ENCODE measurements at places on chromosomes 4 and X.

DNA sequence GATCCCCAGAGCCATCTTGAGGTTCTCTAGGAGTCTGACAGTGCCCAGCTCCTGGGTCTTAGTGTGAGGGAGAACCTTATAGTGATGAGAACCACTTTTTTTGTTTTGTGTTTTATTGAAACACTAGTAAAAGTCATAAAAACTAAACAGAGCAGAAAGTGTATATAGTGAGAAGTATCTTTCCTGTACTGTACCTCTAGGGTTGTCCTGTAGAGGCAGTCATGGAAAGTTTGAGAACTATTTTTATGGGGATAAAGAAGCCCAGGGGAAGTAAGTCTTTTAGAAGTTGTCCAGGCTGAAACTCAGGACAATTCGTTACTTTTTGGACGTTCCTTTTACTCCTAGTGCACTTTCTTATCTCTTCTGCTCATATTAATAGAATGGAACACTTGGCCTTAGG is 40.9 kb downstream of the ADH5 start:
- no peak for DNase-seq

DNA sequence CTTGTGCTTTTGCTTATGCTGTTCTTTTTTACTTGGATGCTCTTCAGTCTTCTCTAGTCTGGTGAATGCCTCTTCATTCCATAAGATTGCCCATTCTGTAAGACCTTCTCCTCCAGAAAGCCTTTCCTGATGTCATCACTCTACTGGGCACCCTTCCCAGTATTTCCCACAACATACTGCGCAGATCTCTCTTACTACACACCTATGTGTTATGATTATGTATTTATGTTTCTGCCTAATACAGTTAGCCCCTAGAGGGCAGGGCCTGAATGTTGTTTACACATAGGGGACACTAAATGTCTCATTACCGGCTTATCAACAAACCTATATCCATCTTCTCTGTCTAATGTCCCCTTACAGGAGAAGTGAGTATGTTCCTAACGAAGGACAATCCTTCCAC is 21.1 kb downstream of the AIFM1 start:
- no peak for DNase-seq

GRCh38 chr4:1239141-1239949 is 9.6 kb downstream of the CTBP1 start:
- no peak for DNase-seq

GRCh38 chrX:107716118-107716684 is 59.4 kb downstream of the TSC22D3 start:
- no peak for DNase-seq

DNA sequence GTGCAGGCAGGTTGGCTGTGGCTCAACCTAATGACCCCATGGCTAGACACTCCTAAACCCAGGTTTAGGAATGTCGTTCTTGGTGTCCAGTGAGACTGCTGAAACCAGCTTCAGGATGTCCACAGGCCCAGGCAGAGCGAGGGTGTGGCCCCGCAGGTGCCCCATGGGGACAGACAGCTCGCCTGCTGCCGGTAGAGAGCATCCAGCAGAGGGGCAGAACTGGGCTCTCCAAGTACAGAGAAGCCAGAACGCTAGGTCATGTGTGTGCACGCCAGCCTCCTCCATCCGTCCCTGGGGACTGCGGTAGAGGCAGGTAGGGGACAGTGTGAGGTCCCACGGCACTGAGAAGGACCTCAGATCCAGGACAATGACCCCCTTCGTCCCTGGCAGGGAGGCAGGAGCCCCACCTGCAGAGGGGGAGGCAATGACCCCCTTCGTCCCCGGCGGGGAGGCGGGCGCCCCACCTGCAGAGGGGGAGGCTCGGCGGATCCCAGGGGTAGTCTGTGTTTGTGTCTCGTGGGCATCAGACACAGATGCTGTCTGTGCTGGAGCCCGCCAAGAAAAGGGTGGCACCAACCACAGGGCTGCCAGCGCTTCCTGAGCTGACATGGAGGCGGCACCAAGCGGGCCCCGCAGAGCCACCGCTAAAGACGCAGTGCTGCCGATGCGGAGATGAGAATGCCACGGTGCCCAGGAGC is 118.4 kb downstream of the FAM53A start:
- no peak for DNase-seq

DNA sequence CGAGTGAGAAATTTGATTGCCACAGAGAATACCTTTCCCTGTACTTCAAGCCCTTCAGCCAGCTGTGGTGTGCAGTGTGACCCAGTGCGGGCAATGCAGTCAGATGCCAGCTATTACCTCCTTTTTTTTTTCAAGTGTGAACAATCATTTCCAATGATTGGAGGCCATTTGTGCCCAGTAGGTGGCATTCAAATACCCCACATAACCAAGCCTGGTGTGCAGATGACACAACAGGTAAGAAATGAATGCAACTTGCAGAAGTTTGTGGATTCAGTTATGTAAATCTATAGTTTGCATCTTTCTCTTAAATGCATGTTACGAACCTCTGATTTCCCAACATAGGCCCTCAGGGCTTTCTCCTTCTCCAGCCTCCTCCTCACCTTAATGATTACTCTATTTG is 98.0 kb downstream of the CLCN4 start:
- no peak for DNase-seq

DNA sequence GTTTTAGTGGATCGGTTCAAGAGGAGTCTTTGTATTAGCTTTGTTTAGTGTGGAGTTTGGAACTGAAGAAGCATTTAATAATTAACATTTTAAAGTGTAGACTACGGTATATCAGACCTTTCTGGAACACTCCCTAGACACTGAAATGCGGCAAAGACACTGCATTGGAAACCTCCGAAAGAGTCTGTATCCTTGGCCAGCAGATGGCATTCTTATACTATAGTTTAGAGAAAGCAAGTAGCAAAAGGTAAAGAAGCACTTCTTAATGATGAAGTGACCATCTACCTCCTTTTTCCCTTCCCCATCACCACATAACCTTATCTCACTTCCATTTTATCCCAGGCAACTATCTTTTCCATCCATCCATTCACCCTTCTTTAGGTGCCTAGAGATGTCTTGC is 7.6 kb downstream of the FABP2 start:
- no peak for DNase-seq

GRCh38 chrX:128717635-128718578 is 665.7 kb upstream of the ACTRT1 start:
- no peak for DNase-seq

GRCh38 chr4:74661427-74662201 is 132.7 kb downstream of the BTC start:
- no peak for DNase-seq

- no peak for DNase-seq
Measured at GRCh38 chr4:86442881-86443280, 83.0 kb upstream of the MAPK10 start.

DNA sequence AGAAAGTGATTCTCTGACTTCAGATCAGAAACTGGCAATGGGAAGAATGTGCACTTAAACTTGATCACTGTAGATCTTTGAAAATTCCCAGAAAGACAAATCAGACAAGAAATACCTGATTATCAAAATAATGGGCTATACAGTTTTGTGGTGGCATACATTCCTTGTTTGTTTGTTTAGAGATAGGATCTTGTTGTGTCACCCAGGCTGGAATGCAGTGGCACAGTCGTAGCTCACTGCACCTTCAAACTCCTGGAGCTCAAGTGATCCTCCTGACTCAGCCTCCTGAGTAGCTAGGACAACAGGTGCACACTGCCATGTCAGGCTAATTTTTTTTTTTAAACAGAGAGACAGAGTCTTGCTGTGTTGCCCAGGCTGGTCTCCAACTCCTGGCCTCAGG is 81.0 kb upstream of the SPRY1 start:
- no peak for DNase-seq

DNA sequence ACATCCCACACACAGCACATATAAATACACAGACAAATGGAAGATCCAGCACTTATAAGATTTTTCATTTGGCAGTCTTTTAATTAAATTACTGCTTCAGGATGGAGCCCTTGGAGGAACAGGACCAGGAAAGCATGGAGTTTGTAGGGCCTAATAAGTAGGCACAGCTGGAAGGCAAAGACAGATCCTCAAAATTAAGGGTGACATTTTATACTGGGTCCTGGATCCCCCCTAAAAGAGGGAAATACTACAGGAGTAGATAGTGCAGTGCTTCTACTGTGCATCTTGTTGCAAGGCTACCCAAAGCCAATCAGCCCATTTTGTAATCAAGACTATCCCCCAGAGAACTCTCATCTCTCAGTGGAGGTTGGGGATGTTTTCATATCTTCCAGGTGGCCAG is 1860.7 kb upstream of the PCDH10 start:
- DNase-seq = no peak

DNA sequence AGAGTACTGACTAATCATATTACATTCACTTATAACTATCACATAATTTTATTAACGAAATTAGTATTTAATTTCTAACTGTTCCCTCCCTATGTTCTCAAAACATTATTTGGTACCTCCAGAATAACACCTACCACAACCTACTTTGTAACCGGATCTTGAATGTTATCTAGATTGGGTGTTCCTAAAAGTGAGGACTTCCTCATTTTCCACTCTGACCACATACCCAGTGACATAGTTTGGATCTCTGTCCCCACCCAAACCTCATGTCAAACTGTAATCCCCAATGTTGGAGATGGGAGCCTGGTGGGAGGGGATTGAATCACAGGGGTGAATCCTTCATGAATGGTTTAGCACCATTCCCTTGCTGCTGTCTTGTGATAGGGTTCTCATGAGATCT is 21.8 kb downstream of the NR3C2 start:
- DNase-seq = no peak

DNA sequence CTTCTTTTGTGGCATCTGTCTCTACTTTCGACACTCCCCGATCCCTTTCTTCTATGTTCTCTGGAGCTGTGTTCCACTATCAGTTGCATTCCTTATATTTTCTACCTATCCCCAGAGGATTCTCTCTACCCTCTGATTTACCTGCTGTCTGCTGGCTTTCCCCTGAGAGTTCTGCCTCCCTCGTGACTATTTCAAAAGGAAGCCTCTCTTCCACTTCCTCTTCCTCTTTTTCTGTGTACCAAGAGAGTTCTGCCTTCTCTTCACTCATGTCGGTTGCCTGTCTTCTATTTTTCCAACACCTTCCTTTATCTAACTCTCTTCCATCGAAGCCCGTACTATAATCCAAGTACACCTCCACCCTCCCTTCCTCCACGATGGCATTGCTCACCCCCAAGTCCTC is 631.7 kb downstream of the SMARCA1 start:
- no peak for DNase-seq

DNA sequence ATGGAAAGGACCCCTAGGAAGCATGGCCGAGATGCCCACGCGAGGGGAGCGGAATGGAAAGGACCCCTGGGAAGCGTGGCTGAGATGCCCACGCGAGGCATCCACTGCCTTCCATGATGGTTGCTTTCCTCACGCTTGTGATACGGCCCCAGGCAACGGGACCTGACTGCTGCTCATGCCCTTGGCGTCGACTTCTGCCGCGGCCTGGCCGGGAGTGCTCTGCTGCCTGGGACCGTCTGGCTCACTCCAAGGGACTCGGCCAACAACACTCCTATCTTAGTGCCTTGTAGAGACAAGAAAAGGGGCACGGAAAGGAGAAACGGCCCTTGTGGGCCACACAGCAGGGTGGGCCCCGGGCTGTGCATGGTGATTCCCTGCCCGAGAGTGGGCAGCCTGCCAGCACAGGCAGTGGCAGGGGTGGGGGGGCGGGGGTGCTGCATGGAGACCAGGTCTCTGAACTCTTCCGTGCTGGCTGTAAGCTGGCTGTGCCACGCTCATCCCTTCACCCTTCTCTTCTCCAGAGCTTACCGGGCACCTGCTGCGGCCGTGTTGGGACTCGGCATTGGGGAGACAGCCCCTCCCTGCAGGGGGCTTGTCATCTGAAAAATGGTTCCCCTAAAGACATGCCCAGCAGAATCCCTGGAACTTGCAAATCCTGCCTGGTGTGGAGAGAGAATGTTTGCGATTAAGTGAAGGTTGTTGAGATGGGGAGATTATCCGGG is 38.6 kb upstream of the HMX1 start:
- no peak for DNase-seq

GRCh38 chr4:83022724-83023450 is 12.1 kb upstream of the COPS4 start:
- no peak for DNase-seq

- DNase-seq = no peak
Measured at GRCh38 chrX:149845385-149845784, 35.6 kb upstream of the MAGEA8 start.

- no peak for DNase-seq
Measured at GRCh38 chrX:85084770-85085393, 81.2 kb downstream of the APOOL start.

DNA sequence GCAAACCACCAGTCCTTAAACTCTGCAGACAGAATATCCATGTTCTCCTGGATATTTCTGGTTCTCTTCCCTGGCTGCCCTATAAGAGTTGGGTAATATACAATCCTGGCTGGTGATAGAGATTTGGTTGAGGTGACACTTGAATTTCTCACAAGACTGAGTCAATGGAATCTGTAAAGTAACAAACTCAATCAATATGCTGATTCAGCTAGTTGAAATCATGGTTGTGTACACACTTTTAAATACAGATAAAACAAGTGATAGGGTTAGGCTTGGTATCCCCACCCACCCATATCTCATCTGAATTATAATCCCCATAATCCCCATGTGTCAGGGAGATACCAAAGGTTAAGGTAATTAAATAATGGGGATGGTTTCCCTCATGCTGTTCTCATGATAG is 349.2 kb upstream of the MAD2L1 start:
- DNase-seq = no peak

DNA sequence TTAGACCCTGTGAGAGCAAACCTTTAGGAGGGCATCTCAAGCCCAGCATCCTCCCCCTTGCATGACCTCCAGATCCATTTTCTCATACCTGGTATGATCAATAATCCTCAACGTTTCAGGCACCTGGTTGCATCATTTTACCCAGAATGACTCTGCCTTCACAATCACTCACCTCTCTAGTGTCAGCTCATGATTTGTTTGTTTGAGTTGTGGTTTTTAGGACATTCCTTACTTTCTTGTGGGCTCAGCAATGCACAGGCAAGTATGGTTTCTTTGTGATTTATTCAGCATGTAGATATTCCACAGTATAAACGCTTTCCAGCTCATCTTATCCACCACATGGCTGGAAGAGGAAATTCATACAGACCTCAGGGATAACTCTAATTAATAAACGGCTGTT is 93.6 kb upstream of the CPEB2 start:
- DNase-seq = no peak

DNA sequence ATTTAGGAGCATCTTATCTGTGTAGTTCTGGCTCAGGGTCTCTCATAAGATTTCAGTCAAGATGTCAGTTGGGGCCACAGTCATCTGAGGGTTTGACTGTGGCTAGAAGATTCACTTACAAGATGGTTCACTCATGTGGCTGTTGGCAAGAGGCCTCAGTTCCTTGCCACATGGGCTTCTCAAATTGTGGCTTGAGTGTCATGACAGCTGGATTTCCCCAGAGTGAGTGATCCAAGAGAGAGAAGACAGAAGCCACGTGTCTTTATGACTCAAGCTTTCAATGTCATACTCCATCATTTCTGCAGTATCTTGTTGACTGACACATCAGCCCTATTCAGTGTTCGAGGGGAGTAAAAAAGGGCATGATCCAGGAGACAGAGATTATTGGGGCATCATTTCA is 131.3 kb upstream of the AP1S2 start:
- DNase-seq = no peak

All from stimulated activated CD4-positive, alpha-beta T cell treated with anti-CD3 and anti-CD28 coated beads, Interleukin-15, amount 100 ng/mL, for 1 hour (primary cell).